ENCODE measurements at places on chromosomes 1 and 21.

DNA sequence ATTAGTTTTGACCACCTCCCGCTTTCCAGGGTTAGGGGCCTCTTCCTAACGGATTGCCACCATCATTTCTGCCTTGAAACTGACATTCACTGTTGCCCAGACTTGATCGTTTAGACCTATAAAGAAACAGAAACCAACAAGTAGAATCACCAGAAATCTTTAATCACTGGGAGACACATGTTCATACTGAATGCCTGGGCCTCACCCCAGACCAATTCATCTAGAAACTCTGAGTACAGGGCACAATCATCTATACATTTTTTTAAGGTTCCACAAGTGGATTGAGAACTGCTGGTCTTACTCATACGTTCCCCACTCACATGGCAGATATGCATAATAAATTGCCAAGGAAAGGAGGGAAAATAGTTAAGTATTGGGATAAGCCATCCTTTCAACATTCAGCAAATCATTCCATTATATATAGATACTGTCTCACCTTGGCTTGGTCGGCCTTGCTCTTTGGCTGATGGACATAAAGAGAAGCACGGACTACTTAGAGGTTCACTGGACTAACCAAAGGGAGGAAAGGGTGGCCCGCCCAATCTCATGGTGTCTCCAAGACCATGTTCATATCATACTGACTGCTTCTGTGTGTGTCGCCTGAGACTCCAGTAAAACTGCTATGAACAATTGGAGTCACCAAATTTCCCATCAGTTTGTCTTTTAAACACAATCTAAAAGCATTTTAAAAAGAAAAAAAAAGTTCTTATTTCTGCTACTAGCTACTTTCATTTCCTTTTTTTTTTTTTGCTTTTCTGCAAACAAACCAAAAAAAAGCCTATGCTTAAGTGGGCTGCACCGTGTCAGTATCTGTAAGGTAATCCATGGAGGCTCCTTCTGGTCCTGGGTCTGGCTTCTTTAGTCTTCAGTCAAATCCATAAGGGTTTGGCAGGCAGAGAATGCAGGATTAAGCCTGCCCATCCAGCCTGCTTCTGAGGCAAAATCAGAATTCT lies 9.4 kb upstream of the TARBP1 start:
- DNase-seq, result no peak

- no peak for DNase-seq
These were observed 2.0 kb downstream of the COL18A1 start for GRCh38 chr21:45406801-45407628.

GRCh38 chr1:36008546-36009197 lies 75.2 kb upstream of the TEKT2 start:
- DNase-seq, result no peak

- no peak for DNase-seq
These were observed 19.3 kb downstream of the C1orf52 start for GRCh38 chr1:85240174-85240601.

DNA sequence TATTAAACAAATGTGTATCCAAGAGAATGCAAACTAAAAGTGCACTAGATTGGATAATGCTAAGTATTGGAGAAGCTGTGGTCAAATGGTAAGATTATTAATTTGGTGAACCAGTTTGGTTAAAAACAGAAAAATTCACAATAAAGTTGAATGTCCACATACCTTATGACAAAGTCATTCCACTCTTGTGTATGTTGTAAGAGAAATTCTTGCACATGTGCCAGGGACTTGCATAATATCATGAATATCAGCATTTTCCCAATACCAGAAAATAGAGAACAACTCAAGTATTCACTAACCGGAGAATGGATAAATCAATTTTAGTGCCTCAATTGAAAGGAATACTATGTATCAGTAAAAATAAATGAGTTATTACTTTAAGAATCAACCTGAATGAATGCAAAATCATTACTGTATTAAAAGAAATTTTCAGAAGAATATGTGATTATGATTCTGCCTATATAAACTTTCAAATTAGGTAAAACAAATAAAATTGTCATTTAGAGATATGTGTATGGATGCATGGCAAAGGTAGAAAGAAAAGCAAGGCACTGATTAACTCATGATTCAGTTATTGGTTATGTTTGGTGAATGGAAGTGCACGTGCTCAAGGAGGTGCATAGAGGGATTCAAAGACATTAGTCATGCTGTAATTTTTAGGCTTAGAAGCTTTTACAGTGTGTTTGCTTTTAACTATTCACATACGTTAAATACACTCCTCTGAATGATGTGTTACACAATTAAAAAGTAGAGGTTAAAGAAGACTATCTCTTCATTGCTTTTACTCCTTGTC lies 217.4 kb upstream of the KCNK2 start:
- DNase-seq, result no peak

- no peak for DNase-seq
These were observed 136.1 kb upstream of the HOOK1 start for GRCh38 chr1:59678493-59679228.

- DNase-seq, result no peak
These were observed 53.4 kb upstream of the C1orf185 start for GRCh38 chr1:51048670-51049069.

- DNase-seq, result no peak
These were observed 1.3 kb downstream of the LRRC38 start for GRCh38 chr1:13512472-13512871.

- no peak for DNase-seq
These were observed 30.1 kb upstream of the PLEKHG5 start for GRCh38 chr1:6521536-6521935.

- no peak for DNase-seq
These were observed 74.3 kb upstream of the RAB4A start for GRCh38 chr1:229196404-229197264.

- DNase-seq, result peak; percentile 61
These were observed 13.9 kb upstream of the CAMK1G start for GRCh38 chr1:209569455-209570207.

GRCh38 chr1:244002721-244003120 lies 48.4 kb upstream of the ZBTB18 start:
- no peak for DNase-seq

GRCh38 chr1:92964316-92964715 lies 3.1 kb upstream of the DIPK1A start:
- DNase-seq, result no peak

GRCh38 chr1:210878564-210878963 lies 255.4 kb downstream of the KCNH1 start:
- no peak for DNase-seq

DNA sequence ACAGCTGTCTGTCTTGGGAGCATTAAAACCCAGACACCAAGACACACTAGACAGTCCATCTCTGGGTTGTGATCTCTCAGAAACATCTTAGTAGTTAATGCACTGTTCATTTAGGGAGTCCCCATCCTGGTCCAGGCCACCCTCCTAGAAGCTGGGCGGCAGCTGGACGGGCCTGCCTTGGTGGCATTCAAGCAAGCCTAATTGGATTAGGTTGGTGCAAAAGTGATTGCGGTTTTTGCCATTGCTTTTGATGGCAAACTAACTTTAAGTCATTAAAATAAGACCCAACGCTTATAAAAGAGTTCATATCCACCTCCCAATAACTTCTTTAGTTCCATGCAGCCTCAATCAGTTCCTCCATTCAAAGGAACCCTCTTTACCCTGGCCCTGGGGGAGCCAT lies 21.7 kb downstream of the ATP5PO start:
- DNase-seq, result no peak

- no peak for DNase-seq
These were observed 3.2 kb downstream of the IL23R start for GRCh38 chr1:67169496-67169895.
